Renal pelvis (tissue), 12 donors: ENCODE measurements at places on chromosomes 4 and X. TPM values are rescaled to one million over a fixed set of nuclear protein-coding genes. Genes with fewer than 3 reads are reported as not detected.

GRCh38 chr4:19809989-19810388 is 441.7 kb upstream of the SLIT2 start:
- no peak for DNase-seq

GRCh38 chr4:57490520-57491255 is 380.5 kb upstream of the IGFBP7 start:
- no peak for DNase-seq

GRCh38 chrX:84865113-84865512 is 138.6 kb upstream of the APOOL start:
- DNase-seq, result no peak

DNA sequence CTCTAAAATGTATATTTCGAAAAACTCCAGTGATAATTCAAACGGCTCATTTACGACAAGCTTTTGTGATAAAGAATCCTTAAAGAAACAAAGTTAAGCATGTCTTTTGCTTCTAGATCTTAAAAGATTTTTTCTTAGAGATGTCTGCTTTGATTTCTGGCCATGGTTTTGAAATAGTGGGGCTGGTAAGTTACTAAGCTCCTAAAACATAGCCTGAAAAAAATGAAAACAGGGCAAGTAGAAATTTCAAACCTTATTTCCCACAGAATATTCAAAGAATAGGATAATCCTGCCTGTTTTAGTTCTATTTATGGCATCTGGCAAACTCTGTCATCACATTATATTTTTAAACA is 318.3 kb downstream of the ARHGAP24 start:
- peak; percentile 42 for DNase-seq

- DNase-seq, result no peak
These were observed 19.3 kb downstream of the RASSF6 start for GRCh38 chr4:73600954-73601353.

GRCh38 chrX:121114691-121115090 is 67.3 kb downstream of the GLUD2 start:
- no peak for DNase-seq

DNA sequence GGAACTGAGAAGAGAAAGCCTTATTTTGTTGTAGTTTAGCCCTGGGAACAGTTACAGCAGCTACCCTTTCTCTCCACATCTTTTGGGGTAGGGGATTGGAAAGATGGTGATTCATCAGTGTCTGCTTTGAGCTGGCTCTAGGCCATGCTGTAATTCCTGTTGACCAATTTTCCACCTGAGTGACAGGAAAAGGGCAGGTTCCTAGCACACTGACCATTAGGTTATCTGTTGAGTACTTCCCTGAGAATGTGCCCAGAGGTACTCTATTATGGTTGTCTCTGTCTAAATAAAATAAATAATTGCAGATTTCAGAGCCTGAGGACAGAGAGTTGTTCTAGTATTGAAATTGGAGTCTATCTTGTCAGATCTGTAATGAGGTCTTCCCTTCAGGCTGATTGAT is 109.0 kb downstream of the ENOX2 start:
- no peak for DNase-seq

The ACOT9 gene
- polyA plus RNA-seq, result 27.8 TPM

GRCh38 chr4:78354782-78355181 is 196.8 kb upstream of the ANXA3 start:
- no peak for DNase-seq

GRCh38 chr4:3870567-3870962 is 104.4 kb downstream of the ADRA2C start:
- no peak for DNase-seq

DNA sequence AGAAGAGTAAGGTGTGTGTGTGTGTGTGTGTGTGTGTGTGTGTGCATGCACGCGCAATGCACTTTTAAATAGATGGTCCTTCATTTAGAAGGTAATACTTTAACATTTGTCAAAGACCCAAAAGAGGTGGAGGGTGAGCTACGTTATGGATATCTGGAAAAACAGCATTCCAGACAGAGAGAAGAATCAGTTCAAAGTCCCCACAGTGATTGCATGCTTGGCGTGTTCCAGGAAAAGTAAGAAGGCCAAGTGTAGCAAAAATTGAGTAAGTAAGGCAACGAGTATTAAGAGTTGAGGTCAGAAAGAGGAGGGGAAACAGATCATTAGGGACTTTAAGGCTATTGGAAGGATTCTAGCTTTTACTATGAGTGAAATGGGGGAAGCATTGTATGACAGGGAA is 21.9 kb upstream of the GABRE start:
- DNase-seq, result no peak

GRCh38 chrX:4690521-4690920 is 977.1 kb upstream of the PRKX start:
- no peak for DNase-seq

GRCh38 chrX:38206036-38206435 is 14.6 kb downstream of the SRPX start:
- no peak for DNase-seq

GRCh38 chr4:44722001-44722400 is 4.4 kb downstream of the GNPDA2 start:
- no peak for DNase-seq

- peak; percentile 87 for DNase-seq
These were observed 203.3 kb downstream of the OR13H1 start for GRCh38 chrX:131747173-131747572.

The PDS5A gene
- polyA plus RNA-seq, result 58.7 TPM

The CXCL1 gene
- 0.27 TPM for polyA plus RNA-seq

The TRPC5OS gene
- polyA plus RNA-seq, result 0.17 TPM

GRCh38 chrX:39835776-39836175 is 262.0 kb downstream of the BCOR start:
- DNase-seq, result no peak

The F11 gene
- polyA plus RNA-seq, result 3.7 TPM

The GRID2 gene
- polyA plus RNA-seq, result 3.3 TPM

DNA sequence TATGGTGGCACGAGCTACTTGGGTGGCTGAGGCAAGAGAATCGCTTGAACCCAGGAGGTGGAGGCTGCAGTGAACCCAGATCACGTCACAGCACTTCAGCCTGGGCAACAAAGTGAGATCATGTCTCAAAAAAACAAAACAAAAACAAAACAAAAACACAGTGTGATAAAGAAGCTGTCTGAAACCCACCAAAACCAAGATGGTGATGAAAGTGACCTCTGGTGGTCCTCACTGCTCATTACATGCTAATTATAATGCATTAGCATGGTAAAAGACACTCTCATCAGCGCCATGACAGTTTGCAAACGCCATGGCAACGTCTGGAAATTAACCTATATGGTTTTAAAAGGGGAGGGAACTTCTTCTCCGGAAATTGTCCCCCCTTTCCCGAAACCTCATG is 29.4 kb upstream of the OPHN1 start:
- peak; percentile 23 for DNase-seq

The SULT1E1 gene
- 409 TPM for polyA plus RNA-seq

DNA sequence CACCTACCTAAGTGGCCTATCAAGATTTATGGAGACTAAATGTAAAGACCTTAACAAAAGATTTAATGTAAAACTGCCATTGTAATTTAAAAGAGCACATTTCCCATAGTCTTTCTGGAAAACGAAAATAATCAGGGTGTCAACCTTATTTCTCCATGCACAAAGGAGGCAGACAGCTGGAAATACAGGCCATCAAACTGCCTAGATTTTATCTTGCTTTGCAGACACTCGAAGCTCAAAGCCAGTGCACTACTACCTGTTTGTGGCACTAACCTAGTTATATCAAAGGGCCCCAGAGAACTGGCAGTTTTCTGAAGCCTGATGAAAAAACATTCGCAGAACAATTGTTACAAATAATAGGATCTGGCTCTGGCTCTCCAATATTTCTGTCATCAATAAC is 863.9 kb downstream of the STPG2 start:
- no peak for DNase-seq

The GYPB gene
- polyA plus RNA-seq, result 2.8 TPM

DNA sequence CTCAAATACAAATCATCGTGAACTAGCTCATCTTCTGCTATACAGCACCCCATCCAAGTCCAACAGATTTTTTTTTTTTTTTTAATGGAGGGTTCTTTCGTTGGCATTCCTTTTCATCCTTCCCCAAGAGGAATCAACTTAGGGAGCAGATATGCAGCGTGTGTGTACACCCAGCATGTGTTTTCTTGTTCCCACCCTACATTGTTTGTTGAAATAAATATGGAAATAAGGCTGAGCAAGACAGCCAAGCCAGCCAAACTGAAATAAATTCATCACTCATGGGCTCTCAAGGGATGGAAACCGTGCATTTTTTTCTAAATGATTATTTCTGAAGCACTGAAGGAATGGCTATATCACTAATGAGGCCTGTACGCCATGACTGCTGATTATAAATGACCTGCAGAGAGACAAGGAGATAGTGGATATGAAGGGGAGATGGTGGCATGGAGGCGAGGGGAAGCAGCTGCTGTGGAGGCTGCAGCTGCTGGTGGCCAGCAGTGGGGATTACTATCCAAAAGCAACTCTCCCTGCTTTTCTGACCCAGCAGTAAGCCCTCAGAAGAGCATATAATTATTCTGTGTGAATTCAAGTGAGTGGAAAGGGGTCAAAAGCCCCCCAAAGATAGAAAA is 173.9 kb downstream of the MGST2 start:
- no peak for DNase-seq

GRCh38 chr4:75924309-75924827 is 16.4 kb downstream of the NAAA start:
- DNase-seq, result no peak

- no peak for DNase-seq
These were observed 11.6 kb downstream of the FGA start for GRCh38 chr4:154578919-154579318.

The STAG2 gene
- 100 TPM for polyA plus RNA-seq

DNA sequence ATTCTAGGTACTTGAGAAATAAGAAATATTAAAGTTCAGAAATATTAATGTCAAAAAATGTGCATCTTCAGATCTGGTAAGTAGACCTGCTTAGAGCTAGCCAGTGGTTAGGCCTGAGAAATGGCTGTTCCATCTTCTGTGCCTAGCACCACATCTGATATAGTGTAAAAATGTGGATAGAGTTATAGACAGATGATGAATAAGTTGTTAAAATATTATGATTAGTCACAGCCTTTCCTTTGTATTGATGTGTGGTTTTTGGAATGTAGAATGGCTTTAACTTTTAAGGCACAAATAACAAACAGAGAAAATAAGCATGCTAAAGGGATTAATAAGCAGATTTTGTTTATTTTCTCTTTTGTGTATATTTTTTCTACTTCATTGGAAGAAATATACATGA is 133.5 kb upstream of the NUDT6 start:
- DNase-seq, result no peak

- no peak for DNase-seq
These were observed 101.9 kb downstream of the LNX1 start for GRCh38 chr4:53489279-53489889.

- DNase-seq, result peak; percentile 76
These were observed 82.3 kb upstream of the CD99 start for GRCh38 chrX:2608638-2609430.

The MTNR1A gene
- 1.5 TPM for polyA plus RNA-seq

- DNase-seq, result no peak
These were observed 5.6 kb upstream of the TBL1X start for GRCh38 chrX:9459186-9459748.

GRCh38 chrX:940691-941090 is 271.8 kb downstream of the CRLF2 start:
- no peak for DNase-seq

DNA sequence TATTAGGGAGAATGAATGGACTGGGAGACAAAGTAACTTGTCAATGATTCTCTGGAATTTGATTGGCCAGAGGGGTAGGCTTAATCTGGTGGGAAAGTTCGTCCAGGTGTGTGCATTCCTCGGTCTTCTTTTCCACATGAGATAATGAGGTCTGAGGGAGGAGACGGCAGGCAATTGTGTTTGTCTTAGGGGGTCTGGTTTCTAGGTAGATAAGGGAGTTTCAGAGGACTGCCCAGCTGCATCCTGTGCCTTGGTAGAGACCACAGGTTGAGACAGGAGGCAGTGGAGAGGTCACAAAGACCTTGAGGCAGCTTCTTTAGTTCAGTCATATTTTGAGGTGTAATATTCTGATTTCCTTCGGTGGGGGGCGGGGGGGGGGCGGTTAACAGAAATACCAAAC is 4.3 kb downstream of the MGST2 start:
- DNase-seq, result no peak

GRCh38 chr4:52017814-52018213 is 2.3 kb downstream of the LRRC66 start:
- no peak for DNase-seq

- DNase-seq, result no peak
These were observed 88.5 kb downstream of the DCUN1D4 start for GRCh38 chr4:51931461-51931860.

GRCh38 chrX:39757971-39758370 is 339.8 kb downstream of the BCOR start:
- DNase-seq, result no peak

The SPOCK3 gene
- 13.3 TPM for polyA plus RNA-seq

The TMEM144 gene
- 8.2 TPM for polyA plus RNA-seq

DNA sequence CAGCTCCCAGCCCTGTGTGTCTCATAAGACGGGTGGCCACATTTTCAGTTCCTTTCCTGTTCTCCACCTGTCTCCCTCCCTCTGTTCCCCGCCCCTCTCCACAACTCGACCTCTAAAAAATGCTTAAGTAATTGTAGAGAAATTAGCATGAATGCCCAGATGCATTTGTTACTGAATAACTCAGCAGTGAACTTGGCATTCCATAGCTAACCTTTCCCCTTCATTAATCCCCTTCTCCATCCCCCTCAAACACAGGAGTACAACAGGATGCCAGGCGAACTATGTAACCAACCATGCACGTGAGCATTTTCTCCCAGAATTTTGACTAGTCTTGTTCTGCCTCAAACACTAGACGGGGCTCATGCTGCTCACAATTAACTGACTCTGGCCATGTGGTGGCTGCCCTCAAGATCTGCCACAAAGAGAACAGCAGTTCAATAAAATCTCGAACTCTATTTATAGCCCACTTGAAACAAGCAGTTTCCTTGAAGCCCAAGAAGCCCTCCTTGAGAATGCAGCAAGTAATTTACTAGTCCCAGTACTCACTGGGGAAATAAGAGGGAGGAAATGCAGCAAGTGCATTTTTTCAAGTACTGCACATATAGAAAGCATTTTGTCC is 351.2 kb downstream of the ARHGAP24 start:
- peak; percentile 95 for DNase-seq

DNA sequence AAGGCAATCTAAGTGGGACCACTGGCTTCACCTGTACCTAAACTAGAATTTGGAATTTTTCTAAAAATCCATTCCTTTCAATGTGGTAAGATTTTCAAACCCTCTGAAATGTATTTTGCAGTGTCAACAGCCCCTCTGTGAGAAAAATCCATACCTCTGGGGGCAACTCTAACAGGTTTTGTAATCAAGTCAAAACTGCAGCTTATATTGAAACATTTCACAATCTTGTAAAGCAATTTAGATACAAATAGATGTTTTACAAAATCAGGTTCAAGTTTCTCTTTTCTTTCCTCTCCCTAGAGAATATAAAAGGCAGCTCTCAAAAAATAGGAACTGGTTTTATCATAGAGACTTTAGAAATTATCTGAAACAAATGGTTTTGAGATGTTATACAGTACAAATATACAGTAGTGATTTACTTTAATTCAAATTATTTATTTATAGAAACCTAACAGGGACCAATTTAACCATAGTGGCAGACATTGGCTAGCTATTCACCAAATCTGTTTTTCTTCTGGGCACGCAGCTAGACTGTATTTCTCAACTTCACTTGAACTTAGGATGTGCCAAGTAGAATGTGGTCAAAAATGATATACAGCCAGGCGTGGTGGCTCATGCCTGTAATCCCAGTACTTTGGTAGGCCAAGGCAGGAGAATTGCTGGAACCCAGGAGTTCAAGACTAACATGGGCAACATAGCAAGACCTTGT is 36.3 kb upstream of the SPINK2 start:
- no peak for DNase-seq

- DNase-seq, result no peak
These were observed 5.6 kb upstream of the SPRY1 start for GRCh38 chr4:123390846-123391456.

- DNase-seq, result no peak
These were observed 1.2 kb upstream of the CCNG2 start for GRCh38 chr4:77155631-77156452.
